Cortex of kidney (tissue), 1 donor: ENCODE measurements at places on chromosomes 2 and 18.

GRCh38 chr2:212173756-212174510 is 364.7 kb downstream of the ERBB4 start:
- DNase-seq: no peak

DNA sequence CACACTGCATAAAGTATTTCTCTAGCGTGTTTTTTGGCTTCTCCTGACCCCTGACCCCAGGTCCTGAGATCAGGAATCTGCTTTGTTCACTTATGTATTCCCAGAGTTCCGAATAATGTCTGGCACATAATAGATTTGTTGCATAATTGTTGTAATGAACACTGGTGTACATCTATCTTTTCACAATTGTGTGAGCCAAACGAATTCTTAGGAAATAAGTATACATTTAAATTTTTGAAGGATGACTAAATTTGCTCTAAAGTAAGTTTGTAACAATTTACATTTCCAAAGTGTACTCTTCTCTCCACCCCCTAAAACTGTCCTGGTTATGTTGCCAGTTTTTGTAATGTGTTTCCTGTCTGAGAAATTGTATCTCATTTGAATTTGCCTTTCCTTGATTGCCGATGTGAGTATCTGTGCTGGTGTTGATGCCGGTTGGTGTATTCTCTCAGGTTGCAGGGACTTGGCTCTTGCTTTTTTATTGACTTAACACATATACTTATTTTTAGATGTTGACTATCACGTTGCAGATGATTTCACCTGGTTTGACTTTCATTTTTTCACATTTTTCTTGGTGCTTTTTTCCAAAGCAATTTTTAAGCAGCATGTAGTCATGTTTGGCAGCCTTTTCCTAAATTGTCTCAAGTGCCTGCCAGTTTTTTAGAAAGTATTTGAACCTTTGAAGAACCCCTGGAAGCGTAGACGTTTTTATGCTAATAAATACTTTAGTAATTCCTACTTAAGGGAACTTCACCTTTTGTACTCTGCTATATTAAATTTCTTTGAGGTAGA is 16.1 kb upstream of the FARP2 start:
- DNase-seq: no peak

DNA sequence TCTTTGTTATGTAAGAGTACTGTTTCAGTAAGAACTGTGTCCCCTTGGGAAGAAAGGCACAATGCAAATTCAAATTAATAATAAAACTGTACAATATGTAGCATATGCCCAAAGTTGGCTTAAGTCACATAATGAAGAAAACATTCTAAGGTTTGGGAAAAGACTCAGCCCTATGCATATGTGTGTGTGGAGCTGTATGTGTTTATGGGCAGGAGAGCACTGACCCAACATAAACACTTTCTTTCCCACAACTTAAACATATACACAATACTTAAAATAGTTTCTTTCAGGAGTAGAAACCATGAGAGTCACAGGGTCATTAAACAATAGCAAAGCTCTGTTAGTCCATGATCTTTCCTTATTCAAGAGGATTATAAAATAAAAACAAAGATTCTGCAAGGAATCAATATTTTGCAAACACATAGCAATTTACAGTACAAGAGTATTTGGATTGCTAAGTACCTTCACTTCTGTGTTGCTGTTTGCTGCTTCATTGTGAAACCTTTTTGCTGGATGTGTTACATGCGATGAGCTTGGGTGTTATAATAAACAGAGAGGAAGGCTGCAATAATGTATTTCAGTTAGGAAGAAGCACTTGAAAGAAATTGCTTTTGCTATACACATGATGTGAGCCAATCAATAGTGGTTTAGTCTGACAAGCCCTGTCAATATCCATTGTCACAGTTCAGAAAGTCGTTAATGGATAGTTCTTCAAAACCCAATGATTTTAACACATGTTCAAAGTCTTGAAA is 347.3 kb downstream of the ARHGAP15 start:
- DNase-seq: no peak

DNA sequence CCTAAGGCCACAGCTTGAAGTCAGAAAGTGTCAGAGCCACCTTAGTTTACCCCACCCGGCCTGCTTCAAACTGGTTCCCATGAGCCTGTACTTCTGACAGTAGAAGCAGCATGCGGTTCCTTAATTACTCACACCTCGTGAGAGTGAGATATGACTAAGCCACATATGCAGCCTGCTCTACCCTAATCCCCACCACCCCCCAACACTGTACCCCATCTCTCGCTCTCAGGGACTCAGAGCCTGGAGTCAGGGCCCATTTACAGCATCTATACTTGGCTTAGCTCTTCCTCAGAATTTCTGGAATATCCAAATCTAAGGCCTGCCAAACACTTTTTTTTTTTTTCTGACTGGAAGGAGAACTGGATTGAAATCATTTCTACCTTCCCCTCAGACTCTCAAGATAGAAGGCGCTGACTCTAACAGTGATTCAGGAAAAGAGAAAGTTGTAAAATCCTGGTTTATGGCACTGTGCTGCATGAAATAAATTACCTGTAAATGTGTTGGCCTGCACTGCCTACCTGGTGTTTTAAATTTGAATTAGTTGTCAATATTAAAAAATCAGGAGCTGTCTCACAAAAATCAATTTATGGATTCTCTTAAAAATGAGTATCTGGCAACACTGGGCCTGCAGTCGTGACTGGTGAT is 360.0 kb downstream of the RND3 start:
- no peak for DNase-seq

DNA sequence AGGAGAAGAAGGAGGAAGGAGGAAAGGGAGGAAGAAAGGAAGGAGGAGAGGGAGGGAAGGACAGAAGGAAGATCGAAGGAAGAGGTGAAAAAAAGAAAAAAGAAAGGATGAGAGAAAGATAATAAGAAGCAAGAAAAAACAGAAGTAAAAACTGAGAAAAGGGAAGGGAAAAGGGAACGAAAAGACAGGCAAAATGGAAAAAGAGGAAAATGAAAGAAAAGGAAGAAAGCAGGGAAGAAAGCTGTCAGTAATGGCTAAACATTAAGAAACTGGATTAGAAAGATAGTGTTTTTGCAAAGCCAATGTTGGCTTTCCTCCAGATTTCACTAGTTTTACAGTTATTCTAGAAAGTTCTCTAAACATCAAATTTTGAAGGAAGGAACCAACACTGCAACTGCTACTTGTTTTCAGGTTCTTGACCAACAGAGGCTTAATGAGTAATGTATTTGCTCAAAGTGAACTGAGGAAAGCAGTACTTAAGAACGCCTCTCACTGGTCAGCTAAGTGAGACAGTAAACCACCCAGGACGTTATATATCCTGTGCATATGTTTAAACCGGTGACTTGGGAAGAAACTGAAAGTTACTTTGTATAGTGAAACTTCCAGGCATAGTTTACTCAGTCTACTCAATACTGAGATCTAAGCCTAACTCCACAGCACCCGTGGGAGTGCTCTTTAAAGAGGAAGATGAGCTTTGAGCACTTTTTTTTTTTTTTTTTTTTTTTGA is 286.2 kb upstream of the TRIB2 start:
- no peak for DNase-seq

DNA sequence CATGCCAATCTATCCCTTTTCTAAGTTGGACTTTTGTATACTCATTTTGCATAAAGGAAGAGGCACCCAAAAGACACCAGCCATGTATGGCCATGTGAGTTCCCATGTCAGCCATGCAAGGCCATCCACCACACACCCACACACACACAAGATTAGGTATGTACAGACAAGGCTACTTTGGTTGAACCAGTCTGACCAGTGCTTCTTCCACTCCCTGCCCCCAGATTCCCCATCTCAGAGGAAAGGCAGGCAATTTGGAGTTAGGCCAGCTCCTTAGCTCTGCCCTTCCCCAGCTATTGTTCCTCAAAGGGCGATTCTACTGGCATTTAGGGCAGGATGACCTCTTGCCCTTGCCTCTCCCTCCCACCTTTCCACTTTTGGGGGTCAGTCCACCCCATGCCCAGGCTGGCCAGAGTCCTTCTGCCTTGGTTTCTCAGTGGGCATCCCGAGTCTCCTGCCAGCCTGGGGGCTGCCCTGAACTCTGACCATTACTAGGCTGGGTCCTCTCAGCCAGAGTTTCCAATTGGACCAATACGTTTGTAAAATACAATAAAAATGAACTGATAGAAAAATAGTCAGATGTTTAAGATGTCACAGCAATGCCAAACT is 101.1 kb downstream of the ZBTB7C start:
- DNase-seq: no peak

- no peak for DNase-seq
These were observed 105.5 kb downstream of the RNF144A start for GRCh38 chr2:7022492-7023385.

GRCh38 chr2:3251946-3252345 is 125.7 kb downstream of the EIPR1 start:
- no peak for DNase-seq

DNA sequence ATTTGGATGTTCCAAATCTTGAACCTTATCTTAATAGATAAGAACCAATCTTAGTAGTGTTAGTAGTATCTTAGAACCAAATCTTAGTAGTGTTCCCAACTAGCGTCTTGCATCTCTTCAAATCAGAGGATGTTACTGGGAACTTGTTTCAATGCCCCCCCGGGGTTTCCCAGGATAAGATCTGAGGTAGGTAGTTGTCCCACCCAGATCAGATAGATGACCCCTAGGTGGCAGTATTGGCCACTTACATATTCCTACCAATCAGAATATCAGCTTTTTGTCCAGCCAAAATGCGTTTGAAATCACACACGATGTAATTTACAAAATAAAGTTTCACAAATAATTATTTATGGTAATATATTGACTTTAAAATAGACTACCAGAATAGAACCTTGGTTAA is 314.8 kb downstream of the MBD2 start:
- no peak for DNase-seq

- no peak for DNase-seq
These were observed 35.7 kb downstream of the ATP8B1 start for GRCh38 chr18:57767259-57768050.

DNA sequence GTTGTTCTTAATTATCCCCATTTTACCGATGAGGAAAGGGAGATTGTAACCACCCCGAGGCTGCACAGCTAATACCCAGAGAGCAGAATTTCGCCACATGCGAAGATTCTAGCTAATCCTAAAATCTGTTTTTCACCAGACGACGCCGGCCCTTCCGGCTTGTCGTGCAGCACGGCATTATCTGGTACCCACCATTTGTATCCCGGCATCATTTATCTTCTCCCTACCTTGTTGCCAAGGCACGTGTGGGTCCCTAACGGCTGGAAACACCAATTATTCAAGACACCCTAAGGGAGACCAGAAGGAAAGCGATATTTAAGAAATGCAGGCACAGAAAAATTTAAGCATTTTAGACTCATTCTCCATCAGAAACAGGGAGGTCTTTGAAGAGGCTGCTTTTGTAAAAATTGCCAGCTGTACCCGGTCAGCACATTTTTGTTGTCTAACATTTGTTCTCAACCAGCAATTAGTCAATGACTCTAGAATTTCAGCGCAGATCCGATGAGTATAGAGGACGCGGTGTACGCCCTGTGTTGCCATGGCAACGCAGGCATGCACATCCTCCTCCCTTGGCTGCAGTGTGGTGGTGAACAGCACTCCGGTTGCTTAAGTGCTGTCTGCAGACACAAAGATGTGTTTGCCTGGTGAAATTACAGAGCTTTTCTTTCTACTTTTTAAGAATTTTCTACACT is 111.6 kb downstream of the AGAP1 start:
- DNase-seq: no peak

GRCh38 chr2:223797811-223798721 is 39.3 kb downstream of the AP1S3 start:
- DNase-seq: no peak

DNA sequence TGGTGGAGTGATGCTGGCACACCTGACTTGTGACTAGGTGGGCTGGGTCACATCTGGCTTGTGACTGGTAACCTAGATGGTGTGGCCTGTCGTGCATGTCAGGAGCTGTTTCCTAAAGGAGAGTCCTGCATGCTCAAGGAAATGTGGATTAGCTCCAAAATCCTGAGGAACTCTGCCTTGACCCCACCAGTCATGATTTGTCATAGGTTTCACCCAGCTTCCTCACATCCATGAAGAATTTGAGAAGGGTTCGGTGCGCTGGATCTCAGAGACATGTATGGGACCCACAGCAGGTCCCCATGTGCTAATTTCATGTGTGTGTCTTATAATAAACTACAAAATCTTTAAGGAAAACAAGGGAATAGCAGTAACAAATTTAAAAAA is 107.2 kb downstream of the COL6A3 start:
- DNase-seq: no peak
